A549 treated with CORT108297 at 1 μM for 4 hours (cell line): ENCODE measurements at places on chromosomes 1 and 21. TPM values are rescaled to one million over a fixed set of nuclear protein-coding genes. Genes with fewer than 3 reads are reported as not detected.

Gene KLHDC9
- total RNA-seq = 1.1 to 2.7 TPM (median 1.8 TPM) in 5 replicates

Gene PAQR6
- total RNA-seq = 2.0 to 4.9 TPM (median 4.5 TPM) in 5 replicates

Gene EDARADD
- 3.2 to 3.4 TPM (median 3.3 TPM) in 5 replicates for total RNA-seq

Gene ENAH
- 59.1 to 85.7 TPM (median 77.0 TPM) in 5 replicates for total RNA-seq

Gene PGLYRP3
- not detected in 5 replicates for total RNA-seq

Gene LYSMD1
- total RNA-seq = 5.3 to 7.5 TPM (median 6.6 TPM) in 5 replicates

Gene CA14
- total RNA-seq = not detected in 5 replicates

Gene TMEM81
- 1.9 to 3.4 TPM (median 2.3 TPM) in 5 replicates for total RNA-seq
